HT1080 (cell line): ENCODE measurements at places on chromosomes 3 and 15. TPM values are rescaled to one million over a fixed set of nuclear protein-coding genes. Genes with fewer than 3 reads are reported as not detected.
A peak's percentile ranks its signal among the peaks of the same experiment; 100 is the strongest.

- DNase-seq: peak; percentile 49
Observed at GRCh38 chr15:35306361-35306981, 221.4 kb upstream of the NANOGP8 start.

GRCh38 chr3:43391621-43392020, 105.3 kb downstream of the SNRK start:
- no peak for DNase-seq

DNA sequence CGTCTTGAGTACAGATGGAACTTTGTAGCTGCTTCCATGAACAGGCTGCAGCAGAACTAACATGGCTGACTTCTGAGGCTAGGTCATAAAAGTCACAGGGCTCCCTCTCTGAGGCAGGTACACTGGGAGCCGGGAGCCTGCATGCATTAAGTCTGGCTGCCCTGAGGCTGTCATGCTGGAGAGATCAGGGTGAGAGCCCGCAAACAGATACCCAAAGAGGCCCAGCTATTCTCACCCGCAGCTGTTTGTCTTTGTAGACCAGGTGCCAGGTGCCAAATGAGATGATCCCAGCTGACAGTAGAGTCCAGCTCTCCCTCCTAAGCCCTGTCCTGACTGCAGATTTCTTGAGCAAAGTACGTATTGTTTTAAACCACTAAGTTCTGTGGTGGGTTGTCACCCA, 8.6 kb upstream of the SLCO3A1 start:
- no peak for DNase-seq

- no peak for DNase-seq
Observed at GRCh38 chr15:67832897-67833709, 6.7 kb downstream of the RNU6-1 start.

DNA sequence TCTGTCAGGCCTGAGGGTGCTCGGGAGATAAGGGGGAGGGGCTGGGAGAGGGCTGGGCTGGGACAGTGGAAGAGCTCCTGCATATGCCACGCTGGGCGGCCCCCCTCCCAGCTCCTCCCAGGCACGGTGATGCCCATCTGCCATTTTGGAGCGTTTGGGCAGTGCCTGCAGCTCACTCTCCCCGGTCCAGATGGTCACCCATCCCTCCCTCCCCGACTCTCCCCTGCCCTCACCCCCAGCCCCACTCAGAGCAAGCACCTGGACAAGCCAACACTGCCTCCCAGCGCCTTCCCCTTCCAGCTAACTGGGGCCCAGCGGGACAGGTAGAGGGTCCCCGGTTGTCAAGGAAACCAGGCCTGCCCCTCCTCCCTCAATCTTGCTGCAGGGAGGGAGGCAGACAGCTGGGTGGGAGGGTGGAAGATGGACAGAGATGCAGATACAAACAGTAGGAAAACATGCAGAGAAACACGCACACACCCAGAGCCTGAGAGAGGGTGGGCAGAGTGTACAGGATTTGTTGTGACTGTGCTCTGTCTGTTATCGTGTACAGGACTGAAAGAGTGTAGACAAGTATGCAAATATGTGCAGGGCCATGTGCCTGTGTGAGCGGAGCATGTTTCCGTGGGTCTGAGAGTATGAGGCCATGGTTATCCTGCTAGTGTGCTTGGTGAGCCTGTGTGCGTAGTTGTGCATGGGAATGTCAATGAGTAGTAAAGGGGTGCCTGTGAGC, 17.5 kb upstream of the CORO2B start:
- DNase-seq: no peak

- DNase-seq: no peak
Observed at GRCh38 chr3:54033761-54034160, 88.6 kb upstream of the CACNA2D3 start.

DNA sequence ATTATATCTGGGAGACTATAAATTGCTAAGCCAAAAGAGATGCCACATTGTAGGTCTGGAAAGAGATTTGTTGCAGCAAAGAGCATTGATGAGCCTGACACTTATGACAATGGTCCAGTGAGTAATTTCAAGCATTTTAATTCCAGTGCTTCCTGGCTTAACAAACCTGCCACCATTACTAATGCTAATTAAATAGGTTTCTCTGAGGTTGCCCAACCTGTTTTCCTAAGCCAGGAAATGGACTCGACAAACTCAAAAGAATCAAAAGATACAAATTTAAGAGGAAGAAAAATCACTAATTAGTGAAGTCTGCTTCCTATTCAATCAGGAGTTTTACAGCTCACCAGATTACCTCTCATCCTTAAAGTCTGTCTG, 36.7 kb upstream of the CTDSPL start:
- DNase-seq: no peak

DNA sequence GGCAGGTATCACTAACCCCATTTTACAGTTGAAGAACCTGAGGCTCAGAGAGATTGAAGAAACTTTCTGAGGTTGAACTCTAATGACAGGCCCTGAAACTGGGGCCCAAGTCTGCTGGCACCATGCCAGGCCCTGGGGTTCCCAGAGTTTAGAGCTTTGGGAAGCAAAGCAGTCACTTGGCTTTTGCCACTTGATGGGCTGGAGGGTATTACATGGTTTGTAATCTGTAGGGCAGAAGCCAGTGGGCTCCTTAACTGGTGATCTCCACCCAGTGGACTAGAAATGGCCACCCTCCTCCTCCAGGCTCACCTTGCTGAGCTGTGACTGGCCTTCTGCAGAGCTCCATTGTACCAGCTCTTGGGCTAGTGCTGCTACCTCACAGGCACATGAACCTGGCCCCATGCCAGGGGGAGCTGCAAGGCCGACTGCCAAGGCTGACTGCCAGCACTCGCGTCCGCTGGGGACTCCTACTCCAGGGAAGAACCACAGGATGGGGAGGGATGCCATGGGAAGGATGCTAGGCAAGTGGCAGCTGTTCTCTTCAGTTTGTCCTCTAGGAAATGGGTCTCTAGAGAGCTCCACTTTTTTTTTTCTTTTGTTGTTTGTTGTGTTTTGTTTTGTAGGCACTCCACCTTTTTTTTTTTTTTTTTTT, 104.8 kb downstream of the ETFA start:
- peak; percentile 44 for DNase-seq

DNA sequence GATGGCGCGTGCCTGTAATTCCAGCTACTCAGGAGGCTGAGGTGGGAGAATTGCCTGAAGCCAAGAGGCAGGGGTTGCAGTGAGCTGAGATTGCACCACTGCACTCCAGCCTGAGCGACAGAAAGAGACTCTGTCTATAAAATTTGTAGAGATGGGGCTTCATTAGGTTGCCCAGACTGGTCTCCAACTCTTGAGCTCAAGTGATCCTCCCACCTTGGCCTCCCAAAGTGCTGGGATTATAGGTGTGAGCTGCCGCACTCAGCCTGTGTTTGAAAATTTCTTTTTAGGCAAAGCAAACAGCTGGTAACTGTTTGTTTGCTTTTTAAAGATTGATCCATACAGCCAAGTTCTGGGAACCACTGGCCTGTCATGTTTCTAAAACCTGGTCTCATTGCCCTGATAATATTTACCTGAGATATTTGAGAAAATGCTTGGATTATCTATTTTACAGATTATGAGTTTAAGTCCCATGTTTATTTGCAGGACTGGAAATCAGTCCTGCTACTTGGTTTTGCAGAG, 64.2 kb upstream of the LMOD3 start:
- DNase-seq: no peak

- DNase-seq: peak; percentile 48
Observed at GRCh38 chr15:65791335-65792137, 557 bp downstream of the DENND4A start.

- no peak for DNase-seq
Observed at GRCh38 chr15:81263477-81263876, 60.5 kb downstream of the STARD5 start.

DNA sequence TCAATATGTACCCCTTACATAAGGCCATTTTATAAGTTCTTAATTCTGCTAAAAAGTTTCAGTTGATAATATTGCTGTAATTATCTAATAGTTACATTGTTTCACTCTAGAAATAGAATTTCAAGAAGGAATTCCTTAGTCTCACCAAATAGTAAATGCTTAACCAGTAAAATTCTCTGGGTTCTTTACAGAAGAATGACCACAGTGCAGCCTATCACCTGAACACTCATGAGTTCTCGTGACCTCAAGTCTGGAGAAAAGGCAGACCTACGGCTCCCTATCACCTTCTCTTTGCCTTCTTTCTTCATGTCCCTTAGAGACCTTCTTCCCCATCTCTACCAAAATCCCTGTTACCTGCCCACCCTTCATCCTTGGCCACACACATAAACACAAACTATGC, 30.9 kb downstream of the CCDC191 start:
- DNase-seq: no peak

- no peak for DNase-seq
Observed at GRCh38 chr3:31668242-31668641, 135.5 kb downstream of the STT3B start.

DNA sequence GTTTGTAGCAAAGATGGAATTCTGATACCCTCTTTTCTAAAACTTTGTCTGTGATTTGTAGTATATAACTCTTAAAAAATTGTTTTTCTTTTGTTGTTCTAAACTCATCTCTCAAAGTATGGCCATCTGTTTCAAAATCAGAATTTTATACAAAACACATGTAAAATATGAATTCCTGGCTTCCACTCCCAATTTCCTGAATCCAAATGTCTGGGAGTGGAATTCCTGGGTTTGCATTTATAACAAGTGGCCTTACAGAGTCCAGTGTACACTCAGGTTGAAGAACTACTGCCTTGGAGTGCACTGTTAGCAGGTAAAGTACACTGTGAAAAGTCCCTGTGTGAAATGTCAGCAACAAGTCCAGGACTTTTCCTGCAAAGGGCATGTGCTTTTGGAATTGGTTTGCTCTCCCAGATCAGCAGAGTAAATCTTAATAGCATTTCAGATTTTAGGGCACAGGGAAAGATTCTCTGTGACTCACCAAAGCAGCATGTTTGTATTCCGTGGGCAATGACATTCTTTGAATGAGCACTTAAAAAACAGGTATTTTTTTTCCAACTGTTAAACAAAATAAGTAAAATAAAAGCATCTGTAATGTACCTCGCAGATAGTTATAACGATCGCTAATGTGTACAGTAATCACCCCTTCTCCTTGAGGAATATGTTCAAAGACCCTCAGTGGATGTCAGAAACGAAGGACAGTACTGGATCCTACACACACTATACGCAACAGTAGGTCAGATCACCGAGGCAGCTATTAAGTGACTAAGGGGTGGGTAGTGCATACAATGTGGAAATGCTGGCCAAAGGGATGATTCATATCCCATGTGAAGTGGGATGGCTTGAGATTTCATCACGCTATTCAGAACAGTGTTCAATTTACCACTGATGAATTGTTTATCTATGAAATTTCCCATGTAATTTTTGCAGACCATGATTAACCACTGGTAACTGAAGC, 2.0 kb upstream of the CLDN16 start:
- DNase-seq: peak; percentile 97

DNA sequence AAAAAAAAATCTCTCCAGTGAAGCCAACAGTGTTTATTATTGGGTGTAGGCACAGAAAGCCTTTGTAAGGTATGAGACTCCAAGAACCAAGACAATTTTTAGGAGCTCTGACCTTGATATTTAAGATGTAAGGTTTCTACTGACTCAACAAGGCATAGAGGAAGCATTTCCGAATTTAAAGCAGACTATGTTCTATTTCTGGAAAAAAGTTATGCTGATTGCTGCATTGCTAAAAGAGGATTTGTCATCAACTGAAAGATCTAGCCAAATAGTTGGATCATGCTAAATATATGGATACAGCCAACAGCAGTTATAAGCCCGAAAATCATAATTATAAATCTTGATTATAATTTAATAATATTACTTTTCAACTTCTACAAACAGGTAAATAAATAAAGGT, 53.3 kb upstream of the MELTF start:
- DNase-seq: no peak

GRCh38 chr3:54875596-54876268, 52.1 kb downstream of the LRTM1 start:
- no peak for DNase-seq

DNA sequence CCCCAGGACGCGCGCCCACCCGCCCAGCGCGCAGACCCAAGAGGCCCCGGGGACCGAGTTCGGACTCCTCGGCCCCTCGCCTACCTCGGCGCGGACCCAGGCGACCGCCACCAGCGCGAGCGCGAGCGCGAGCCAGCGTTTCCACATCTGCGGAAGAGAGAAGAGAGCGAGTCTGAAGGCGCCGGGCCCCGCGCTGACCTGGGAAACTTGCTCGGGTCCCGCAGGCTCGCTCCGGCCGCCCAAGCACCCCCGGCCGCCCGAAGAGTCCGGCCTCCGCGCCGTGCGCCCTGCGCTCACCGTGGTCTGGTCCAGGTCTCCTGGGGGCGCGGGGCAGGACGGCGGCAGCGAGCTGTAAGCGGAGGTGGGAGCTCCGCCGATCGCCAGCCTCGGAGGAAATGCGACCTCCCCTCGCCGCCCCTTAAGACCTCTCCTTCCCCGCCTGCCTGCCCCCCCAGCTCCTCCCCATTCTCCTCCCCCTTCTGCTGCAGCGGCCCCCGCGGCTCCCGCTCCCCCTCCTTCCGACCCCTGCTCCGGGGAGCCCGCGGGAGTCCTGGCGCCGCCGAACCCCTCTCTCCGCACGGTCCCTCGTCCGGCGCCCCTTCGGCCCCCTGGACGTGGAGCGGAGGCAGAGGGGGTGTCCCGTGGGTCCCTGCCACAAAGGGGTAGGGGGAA, at the start of gene FSTL1:
FSTL1 (minus strand) TSS at position 393 of the 672 bp plus-strand sequence; CDS start at position 147, 246 bp downstream.
- DNase-seq: peak; percentile 55

GRCh38 chr3:73530022-73530396, 94.7 kb downstream of the PDZRN3 start:
- no peak for DNase-seq

DNA sequence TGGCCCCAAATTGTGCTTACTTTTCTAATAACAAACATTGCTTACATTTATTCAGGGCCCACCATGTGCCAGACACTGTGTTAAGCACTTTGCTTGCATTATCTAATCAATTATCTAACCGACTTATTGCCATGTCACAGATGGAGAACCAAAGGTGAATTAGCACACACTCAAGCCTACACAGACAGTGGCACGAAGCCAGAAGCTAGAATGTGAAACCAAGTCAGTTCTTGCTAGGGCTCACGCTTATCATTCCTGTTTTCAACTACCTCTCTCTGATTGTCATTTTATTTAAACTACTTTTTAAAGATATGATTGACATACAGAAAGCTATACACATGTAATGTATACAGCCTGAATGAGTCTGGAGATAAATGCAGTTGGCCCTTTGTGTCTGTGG, 215.7 kb upstream of the CFAP20DC start:
- DNase-seq: no peak

- DNase-seq: peak; percentile 68
Observed at GRCh38 chr3:14925729-14926591, 21.4 kb upstream of the NR2C2 start.

DNA sequence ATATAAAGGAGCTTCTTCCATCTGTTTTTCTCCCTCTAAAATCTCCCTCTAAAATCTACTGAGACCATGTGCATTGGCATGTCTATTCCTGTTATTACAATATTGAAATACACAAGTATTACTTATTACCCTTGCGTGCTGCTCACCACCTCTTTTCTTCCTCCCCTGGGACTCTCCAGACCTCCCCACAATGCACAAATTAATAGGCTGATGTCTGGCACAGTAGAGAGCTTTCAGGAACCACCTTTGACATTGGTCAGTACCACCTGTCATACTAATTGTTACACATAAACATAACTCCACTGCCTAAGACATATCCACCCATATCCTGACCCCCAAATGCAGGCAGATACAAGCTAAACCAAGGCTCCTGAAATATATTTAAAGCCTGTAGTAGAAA, 722.6 kb downstream of the FHIT start:
- no peak for DNase-seq

The BFSP2 gene
- total RNA-seq: not detected in 2 replicates

The SPATA12 gene
- 0.80 and 1.6 TPM in 2 replicates for total RNA-seq

The OR4F15 gene
- total RNA-seq: 0.30 and 0.51 TPM in 2 replicates

The ACAN gene
- total RNA-seq: 0.27 and 0.37 TPM in 2 replicates

The GOLGA8Q gene
- 0.10 TPM in 1 of 2 replicates, not detected in the other for total RNA-seq

The DUOXA2 gene
- total RNA-seq: not detected in 2 replicates

The KAT2B gene
- 10.2 and 16.7 TPM in 2 replicates for total RNA-seq

The MYNN gene
- total RNA-seq: 23.1 and 23.6 TPM in 2 replicates

The ANKUB1 gene
- not detected in 2 replicates for total RNA-seq

The SMCO1 gene
- total RNA-seq: 0.14 TPM in 1 of 2 replicates, not detected in the other

The PARP15 gene
- total RNA-seq: not detected in 2 replicates
